Tongue (tissue), 3 donors: ENCODE measurements at places on chromosomes 2 and 18. TPM values are rescaled to one million over a fixed set of nuclear protein-coding genes. Genes with fewer than 3 reads are reported as not detected.
A peak's percentile ranks its signal among the peaks of the same experiment; 100 is the strongest.

DNA sequence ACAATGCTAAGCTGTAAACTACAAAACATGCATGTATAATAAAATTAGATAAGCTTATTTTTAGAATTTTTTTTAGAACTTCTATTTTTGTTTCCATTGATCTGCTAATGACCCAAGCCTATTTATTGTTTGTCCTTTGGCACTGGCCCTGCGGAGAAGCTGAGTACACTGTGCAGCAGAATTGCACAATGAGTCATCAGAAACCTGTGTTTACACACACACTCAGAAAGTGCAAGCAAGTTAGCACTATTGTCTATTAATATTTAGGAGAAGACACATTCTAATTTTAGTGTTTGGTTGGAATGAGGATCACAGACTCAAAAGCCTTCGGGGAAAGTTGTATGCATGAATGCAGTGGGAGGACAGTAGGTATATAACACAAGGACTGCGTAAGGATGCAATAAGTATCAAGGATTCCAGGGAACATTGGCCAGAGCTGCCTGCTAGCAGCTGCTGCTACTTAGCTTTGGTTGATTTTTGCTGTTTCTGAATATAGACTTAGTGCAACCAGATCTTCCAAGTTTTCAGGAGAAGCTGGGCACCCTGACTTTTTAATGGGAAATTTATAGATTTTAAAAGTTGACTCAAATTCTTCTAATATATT, 128.2 kb downstream of the KCNH7 start:
- DNase-seq: peak; percentile 61

The TRIM43 gene
- total RNA-seq: not detected

The PROM2 gene
- total RNA-seq: 12.6 TPM

- no peak for DNase-seq
These were observed 20.7 kb upstream of the ALLC start for GRCh38 chr2:3637311-3637675.

DNA sequence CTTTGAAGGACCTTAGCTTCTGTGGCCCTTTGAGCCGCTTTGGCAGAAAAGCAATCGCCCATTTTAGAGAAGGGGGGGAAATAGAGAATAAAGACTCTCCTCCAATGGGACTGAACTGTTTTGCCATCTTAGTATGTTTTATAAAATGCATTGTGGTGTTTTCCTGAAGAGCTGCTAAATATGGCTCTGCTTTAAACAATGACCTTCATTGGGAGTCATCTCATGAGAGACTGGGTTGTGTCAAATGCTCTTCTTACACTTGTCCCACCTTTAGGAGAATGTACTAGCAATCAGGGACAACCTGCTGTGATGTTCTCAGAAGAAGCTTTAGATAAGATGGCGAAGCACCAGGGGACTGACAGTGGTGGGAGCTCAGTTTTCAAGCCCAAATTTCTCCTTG, 418.9 kb upstream of the POU3F3 start:
- no peak for DNase-seq

- DNase-seq: no peak
These were observed 42.8 kb upstream of the PTMA start for GRCh38 chr2:231665245-231666170.

GRCh38 chr2:216436383-216436782, 24.1 kb downstream of the SMARCAL1 start:
- no peak for DNase-seq

DNA sequence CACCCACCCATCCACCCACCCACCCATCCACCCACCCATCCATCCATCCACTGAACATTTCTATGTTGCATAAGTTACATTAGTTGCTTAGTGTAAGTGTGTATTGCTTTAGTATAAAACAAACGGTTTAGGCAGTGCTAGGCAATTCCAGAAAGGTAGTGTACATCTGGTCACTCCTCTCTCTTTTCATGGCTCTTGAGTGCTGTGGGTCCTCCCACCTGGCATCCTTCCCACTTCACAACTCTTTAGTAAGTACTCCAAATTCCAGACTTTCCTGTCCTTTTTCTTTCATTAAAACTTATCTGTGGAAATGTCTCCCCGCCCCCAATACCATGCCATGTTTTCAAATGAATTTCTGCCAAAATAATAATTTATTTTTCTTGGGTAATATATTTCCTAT, 122.5 kb downstream of the PLEKHM3 start:
- peak; percentile 25 for DNase-seq

DNA sequence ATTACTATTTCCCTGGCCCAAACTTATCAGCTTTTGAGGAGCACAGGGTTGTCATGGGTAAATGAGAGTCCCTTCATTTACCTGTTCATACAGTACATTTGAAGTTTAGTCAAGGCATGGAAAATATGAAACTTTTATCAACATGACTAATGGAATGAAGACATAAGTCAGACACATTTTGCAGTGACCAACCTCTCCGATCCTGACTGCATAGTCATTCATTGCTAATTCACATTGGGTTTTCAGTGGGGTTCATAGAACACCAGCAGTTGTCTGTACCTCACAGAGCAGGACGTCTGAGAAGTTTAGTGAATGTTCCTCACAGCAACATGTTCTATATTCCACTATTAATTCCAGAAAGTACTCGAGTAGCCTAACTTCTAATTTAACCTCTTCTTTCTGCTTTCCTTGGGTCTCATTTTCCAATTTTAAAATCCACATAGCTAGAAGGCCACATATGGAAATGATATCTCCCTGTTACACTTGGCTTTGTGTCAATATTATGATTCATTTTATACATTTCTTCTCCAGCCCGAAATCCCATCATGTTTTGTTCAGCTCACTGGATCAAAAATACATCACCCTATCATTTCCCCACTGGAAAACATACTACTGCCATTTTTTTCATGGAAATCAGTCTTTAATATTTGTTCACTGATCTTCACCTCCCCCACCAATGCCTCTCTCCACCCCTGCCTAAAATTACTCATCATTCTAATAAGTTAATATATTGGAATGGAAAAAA, 65.9 kb downstream of the CDH20 start:
- peak; percentile 47 for DNase-seq

- peak; percentile 3 for DNase-seq
These were observed 7.8 kb downstream of the DOK6 start for GRCh38 chr18:69408522-69408921.

DNA sequence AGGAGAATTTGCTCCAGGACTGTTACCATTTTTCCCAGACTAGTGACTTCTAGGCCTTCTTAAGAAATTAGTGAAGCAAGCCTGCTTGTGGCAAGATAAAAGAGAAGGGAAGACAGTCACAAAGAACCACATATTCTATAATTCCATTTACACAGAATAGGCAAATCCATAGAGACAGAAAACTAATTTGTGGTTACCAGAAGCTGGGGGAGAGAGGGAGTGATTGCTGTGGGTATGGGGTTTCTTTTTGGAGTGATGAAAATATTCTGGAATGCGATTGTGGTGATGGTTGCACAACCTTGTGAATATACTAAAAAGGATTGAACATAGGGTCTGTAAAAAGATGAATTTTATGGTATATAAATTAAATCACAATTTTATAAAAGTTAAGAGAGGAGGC, 37.5 kb upstream of the SIX2 start:
- no peak for DNase-seq

The MAP3K2 gene
- 57.7 TPM for total RNA-seq

DNA sequence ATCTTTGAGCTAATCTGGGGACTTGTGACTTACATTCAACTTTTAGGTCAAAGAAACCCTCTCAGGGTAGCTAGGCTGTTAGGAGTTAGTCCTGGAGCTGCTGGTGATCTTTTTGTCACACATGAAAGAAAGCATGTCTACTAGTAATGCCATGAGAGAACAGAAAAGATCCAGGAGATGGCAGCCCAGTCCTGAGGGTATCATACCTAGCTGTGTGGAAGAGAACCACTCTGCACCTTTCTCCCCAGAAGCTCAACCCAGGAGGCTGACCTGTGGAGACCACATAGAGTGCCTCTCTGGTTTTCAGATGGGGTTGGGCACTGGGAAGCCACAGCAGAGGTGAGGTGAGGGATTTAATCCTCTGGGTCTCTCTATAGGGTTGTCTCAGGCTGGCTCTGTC, 460.2 kb upstream of the UBE2E3 start:
- no peak for DNase-seq

DNA sequence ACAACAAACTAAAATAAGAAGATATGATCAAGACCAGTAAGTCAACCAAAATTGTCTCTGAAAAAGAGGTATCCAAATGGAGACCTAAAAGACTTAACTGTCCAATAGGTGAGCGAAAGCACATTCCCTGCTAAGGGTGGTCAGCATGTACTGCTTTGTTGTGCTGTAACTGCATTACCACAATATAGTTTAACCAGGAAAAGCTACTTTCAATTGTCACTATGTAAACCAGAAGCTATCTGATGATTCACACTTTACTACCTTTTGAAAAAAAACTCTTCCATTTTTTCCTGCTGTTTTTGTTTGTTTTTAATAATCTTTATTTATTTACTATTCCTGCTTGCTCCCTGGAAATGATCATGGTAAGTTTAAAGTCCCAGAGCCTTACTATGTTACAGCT, 36.1 kb downstream of the ASXL2 start:
- DNase-seq: no peak

DNA sequence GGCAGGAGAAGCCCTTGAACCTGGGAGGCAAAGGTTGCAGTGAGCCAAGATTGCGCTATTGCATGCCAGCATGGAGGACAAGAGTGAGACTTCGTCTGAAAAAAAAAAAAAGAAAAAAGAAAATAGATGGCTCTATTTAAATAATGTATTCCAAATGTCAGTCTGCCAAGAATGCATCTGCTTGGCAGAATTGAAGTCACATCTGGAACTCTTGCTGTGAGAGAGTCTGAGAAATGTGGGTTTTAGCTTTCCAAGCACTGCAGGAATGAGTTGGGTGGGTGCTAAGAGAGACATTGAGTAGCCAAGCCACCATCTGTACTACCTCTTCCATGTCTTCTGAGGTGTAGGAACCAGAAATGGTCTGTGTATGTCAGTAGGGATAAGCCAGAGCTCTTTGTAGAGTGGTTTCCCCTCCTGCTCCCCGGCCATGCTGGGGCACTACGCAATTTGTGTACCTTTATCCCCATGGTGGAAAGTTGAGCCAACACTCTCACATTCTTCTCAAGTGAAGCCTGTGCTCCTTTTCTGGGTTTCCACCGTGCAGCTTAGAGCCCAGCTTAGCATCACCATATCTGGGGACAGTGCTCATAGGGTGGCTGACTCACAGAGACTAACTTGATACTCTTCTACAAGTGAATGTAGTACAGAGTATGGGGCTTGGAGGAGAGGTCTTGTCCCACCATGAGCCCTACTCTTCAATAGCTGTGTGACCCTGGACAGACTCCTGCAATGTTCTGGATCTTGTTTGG, 25.3 kb downstream of the IL1F10 start:
- DNase-seq: peak; percentile 35

- DNase-seq: peak; percentile 53
These were observed 129.7 kb downstream of the MAP3K20 start for GRCh38 chr2:173205375-173205774.

- DNase-seq: no peak
These were observed 31.1 kb downstream of the ONECUT2 start for GRCh38 chr18:57466307-57466706.

The ZNF385B gene
- total RNA-seq: 0.51 TPM

DNA sequence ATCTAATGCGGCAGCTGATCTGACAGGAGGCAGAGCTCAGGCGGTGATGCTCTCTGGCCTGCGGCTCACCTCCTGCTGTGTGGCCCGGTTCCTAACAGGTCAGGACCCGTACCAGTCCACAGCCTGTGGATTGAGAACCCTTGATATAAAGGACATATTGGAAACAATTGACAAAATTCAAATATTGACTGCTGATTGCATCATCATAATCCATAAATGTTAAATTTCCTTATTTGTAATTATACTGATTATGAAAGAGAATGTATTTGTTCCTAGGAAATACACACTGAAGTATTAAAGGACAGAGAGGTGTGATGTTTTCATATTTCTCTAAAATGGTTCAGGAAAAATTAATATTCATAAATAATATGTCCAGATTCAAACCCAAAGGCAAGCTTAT, 63.8 kb upstream of the SRD5A2 start:
- no peak for DNase-seq

GRCh38 chr18:63224630-63225029, 94.9 kb downstream of the BCL2 start:
- no peak for DNase-seq
